AG20443 (cell line): ENCODE measurements at places on chromosomes 16 and 17.
A peak's percentile ranks its signal among the peaks of the same experiment; 100 is the strongest.

DNA sequence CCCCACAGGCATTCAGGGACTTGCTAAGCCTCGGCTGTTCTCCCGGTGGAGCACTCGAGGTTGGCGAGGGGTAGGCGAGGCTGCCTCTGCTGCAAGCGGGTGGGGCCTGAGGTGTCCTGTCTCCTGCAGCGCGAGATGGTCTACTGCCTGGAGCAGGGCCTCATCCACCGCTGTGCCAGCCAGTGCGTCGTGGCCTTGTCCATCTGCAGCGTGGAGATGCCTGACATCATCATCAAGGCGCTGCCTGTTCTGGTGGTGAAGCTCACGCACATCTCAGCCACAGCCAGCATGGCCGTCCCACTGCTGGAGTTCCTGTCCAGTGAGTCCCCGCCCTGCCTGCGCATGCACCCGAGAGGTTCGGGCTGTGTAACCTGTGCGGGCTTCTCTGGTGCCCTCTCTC is 26.3 kb downstream of the TSC2 start:
- DNase-seq = no peak

- no peak for DNase-seq
Observed at GRCh38 chr17:8967861-8968260, 2.4 kb upstream of the PIK3R5 start.

GRCh38 chr17:32569171-32570080 is 82.6 kb downstream of the CDK5R1 start:
- DNase-seq = peak; percentile 67

GRCh38 chr17:77045441-77046041 is 95.2 kb upstream of the SEC14L1 start:
- DNase-seq = peak; percentile 47

- DNase-seq = peak; percentile 16
Observed at GRCh38 chr16:73713778-73714495, 582.7 kb upstream of the PSMD7 start.
